ENCODE measurements at places on chromosomes 5 and 9.

DNA sequence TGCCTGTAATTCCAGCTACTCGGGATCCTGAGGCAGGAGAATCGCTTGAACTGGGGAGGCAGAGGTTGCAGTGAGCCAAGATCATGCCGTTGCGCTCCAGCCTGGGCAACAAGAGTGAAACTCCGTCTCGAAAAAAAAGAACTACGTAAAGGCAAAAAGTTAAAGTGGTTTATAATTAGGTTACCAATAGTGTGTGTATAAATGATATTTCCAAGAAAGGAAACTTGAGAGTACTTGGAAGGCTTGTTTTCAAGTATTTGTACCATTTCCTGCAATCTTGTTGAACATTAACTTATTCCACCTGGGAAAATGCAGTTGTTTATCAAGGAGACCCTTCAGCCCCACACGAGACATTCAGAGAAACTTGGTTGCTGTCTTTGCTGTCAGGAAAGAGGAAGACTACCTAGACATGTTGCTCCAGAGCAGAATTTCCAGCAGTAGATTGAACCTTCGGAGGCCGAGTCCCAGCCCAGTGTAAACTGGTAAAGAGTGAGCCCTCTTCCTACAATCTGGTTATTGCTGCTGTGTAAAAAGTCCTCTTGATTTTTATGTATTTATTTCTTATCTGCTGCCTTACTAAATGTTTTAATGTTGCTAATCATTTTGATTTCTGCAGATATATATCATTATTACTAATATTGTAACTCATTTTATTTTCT lies 30.1 kb downstream of the STXBP1 start:
- DNase-seq: no peak

- DNase-seq: no peak
Observed at GRCh38 chr9:4160249-4160648, 139.6 kb downstream of the GLIS3 start.

DNA sequence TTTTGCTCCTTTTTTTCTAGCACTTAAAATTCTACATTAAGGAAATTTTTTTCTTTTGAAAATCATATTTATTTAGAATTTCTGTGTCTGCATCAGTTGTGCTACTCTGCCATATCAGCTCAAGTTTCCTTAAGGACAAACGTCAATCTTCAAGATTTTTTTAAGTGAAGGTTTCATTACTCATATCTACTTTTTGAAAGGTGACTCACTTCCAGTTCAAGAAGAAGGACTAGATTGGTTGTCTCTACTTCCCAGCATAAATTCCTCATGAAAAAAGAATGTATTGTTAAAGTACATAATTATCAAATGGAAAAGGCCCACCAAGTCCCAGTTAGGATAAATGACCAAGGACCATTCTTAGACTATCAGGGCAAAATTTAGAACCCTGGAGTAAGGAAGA lies 626.5 kb downstream of the DMRTA1 start:
- no peak for DNase-seq

GRCh38 chr5:175623088-175623487 lies 34.8 kb upstream of the HRH2 start:
- no peak for DNase-seq

GRCh38 chr5:36724467-36725332 lies 118.3 kb downstream of the SLC1A3 start:
- peak; percentile 13 for DNase-seq

DNA sequence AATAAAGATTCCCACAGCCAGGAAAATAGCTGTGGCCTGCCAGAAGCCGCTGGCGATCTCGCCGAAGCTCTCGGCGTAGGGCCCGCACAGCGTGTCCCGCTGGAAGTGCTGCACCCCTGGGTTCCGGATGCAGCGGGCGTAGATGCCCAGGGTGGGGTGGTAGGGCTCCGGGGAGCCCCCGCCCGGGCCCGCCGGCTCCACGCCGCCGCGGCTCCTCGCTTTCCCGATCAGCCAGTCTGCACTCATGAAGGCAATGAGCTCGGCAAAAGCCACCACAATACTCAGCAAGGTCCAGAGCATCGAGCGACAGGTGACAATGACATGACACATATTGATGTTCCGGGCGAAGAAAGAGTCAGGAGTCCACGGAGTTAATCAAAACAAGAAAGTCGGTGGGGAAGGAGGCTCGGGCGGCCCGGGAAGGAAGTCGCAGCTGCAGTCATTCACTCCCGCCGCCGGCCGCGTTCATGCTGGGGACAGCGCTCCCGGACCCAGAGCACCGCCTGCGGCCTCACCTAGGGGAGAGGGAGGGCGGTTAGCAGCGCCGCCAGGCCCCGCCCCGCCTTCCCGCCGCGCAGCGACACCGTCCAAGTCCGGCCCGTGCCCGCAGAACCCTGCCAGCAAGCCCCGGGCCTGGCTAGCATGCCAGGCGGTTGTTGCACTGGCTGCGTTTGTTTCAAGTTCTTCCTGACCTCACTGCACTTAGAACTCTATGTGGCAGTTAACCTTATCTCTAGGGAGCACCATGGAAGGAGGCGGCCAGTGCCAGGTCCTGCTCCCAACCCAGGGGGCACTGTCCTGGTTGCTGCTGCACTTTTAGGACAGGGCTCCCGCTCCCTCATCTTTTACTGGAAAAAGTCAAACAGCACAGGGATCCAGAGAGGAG lies 138.4 kb downstream of the LHFPL2 start:
- peak; percentile 2 for DNase-seq

DNA sequence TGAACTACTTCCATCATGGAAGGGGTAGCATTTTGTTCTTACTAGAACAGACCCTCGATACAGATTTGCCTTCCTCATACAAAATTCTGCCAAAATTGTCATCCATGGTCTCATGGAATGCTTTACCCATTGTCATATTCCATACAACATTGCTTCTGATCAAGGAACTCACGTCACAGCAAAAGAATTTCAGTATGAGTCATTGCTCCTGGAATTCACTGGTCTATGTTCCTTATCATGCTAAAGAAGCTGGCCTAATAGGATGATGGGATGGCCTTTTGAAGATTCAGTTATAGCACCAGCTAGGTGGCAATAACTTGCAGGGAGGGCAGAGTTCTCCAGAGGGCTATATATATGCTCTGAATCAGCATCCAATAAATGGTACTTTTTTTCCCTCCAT lies 18.2 kb upstream of the FNIP1 start:
- no peak for DNase-seq

DNA sequence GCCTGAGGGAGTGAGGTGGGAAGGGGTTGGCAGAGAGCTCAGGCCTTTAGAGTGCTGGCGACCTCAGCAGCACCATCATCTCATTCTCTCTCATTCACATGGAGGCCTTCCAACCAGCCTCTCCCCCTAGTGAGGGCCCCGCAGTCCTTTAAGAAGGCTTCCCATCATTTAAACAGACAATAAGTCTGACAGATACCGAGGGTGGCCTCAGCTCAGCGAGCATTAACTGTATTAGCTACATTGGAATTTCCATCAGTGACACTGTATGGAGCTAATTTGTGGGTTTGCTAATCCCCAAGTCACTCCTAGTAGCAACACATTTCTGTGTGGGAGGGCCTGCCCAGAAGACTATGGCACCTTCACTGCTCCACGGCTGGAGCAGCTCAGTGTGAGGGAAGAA lies 75.8 kb downstream of the INSYN2B start:
- DNase-seq: no peak

DNA sequence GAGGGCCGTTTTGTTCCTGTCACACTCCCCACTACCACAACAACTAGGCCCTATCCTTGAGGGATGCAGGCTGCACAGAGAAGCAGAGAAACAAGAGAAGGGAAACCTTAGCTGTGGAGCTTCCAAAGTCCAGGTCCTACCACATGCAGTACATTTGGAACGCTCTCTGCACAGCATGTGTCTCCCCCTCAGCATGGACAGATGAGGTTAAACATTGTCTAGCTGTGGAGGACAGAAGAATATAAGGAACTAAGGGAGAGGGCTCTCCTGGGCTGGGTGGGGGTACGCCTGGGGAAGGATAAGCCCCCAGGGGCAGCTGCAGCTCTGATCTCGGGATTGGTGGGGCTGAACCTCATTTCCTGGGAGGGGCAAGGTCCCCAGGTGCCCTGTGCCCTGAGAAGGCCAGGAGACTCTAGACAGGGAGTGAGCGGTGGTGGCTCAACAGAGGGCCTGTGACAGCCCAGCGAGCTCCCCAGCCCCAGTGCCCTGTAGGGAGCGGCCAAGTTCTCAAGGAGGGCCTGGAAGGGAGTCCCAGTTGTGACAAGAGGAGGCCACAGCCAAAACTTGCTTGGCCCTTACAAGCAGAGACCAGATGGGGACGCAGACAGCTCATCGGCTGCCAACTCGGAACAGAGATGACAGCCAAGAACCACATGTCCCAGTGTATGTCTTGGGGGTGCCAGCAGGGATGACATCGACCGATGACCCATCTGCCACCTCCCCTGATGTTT lies 30.1 kb downstream of the TSPAN17 start:
- no peak for DNase-seq

DNA sequence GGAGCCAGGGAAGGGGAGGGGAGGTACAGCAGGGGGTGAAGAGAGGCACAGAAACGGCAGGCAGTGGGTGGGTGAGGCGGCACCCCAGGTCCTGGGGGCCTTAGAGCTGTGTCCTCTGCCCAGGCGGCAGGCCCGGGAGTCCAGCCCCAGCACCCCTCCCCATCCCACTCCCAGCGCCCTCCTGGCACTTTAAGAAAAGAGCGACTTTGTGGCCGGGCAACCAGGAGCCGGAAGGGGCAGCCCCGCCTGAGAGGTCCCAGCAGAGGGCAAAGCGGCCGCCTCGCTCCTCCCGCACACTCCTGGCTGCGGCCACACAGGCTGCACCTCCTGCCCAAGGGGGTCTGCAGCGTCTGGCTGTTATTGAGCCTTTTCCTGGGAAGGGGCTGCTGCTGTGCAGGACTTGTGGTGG lies 42.6 kb downstream of the NACC2 start:
- DNase-seq: no peak

DNA sequence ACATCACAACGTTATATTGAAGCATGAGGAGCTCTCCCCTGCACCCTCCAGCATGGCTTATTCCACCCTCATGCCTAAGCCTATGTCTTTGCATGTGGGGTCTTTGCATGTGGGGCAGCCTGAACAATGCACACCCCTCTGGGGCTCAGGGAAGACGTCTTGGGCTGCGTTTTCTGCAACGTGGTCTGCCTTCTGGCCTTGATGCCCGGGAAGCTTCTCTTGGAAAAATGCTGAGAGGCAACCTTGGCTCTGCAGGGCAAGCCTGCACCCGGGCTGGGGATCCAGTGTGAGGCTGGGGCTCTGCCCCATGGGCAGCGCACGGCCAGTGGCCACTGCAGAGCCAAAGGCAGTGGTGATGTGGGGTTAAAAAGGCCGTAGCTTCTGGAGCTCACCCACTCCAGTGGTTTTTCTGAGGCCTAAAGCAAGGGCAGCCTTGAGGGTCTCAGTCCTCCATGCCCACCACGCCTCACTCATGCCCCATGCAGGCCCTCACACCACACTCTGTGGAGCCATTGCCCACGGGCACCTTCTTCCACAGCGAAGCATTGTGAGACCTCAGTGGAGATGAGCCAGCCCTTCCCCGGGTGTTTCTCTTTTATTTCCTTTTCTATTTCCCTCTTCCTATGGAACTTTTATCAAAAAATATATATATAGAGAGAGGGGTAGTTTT lies 112.2 kb downstream of the MRPL36 start:
- DNase-seq: no peak

DNA sequence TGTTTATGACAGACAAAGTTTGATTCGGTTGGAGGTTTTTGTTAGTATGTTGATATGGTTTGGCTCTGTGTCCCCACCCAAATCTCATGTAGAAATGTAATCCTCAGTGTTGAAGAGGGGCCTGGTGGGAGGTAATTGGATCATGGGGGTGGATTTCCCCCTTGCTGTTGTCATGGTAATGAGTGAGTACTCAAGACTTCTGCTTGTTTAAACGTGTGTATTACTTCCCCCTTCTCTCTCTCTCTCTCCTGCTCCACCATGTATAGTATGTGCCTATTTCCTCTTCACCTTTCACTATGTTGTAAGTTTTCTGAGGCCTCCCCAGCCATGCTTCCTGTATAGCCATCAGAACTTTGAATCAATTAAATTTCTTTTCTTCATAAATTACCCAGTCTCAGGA lies 415.1 kb downstream of the HCN1 start:
- DNase-seq: no peak

GRCh38 chr9:79651251-79651795 lies 79.6 kb downstream of the TLE4 start:
- no peak for DNase-seq

- DNase-seq: no peak
Observed at GRCh38 chr5:117652958-117653280, 1078.3 kb upstream of the SEMA6A start.

DNA sequence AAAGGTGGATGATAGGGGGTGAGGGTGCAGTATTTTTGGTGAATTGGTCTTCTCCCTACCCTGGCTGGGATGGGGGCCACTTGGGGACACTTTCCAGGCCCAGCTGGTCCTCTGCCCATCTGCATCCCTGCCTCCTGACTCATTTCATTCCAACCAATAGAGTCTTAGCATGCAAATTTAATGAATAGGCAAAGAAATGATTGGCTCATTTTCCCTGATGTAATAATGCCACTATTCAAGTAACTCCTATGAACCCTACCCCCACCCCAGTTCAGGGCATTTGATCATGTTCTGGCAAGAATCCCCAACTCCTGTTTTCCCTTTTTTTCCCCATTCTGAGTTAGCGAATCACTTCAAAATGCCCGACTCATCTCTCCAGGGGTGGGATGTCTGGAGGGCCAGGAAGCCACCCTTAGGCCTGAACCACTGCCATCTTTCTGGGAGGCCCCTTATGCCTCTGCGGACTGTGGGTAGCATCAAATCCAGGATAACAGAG lies 56.7 kb downstream of the PCDH1 start:
- no peak for DNase-seq

DNA sequence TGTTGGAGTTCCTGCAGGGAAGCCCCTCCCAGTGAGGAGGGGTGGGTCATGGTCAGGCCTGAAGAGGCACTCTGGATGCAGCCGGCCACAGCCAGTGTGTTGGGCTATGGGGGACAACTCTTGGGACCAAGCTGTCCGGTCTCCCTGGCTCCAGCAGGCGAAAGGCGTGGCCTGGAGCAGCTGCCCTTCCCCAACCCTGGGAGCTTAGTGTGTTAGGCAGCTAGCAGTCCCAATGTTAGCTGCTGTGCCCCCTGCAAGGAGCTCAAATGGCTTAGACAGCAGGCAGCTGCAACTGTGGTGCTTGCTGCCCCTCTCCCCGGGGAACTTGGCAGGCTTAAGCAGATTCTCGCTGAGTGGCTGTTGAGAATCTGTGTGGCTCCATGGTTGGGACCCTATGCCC lies 67.5 kb upstream of the ACTBL2 start:
- DNase-seq: no peak

GRCh38 chr5:103624035-103624480 lies 61.5 kb upstream of the NUDT12 start:
- no peak for DNase-seq

GRCh38 chr9:80701061-80701460 lies 988.3 kb downstream of the TLE1 start:
- DNase-seq: no peak

Data from activated CD4-positive, alpha-beta T cell treated with anti-CD3 and anti-CD28 coated beads for 4 hours (primary cell).